ENCODE measurements at places on chromosomes 3 and 15. TPM values are rescaled to one million over a fixed set of nuclear protein-coding genes. Genes with fewer than 3 reads are reported as not detected.
A peak's percentile ranks its signal among the peaks of the same experiment; 100 is the strongest.

The GRAMD1C gene
- 1.2 TPM for total RNA-seq

DNA sequence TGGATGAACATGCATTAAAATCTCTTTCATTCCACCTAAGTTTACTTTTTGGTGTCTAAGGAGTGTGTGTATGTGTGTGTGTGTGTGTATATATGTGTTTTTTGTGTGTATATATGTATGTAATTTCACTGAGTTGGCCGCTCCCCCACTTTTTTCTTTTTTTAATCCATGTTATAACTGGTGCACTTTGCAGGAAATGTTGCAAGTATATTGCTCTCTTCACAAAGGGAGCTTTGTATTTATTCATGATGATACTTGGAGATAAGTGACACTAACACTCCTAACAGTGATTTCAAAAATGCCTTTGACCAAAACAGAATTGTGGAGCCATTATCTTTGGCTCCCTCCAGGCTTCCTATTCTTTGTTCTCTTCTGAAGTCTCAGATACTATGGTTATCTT, 95.8 kb downstream of the FNDC3B start:
- DNase-seq = no peak

GRCh38 chr15:61819386-61819785, 240.9 kb downstream of the VPS13C start:
- peak; percentile 68 for DNase-seq

DNA sequence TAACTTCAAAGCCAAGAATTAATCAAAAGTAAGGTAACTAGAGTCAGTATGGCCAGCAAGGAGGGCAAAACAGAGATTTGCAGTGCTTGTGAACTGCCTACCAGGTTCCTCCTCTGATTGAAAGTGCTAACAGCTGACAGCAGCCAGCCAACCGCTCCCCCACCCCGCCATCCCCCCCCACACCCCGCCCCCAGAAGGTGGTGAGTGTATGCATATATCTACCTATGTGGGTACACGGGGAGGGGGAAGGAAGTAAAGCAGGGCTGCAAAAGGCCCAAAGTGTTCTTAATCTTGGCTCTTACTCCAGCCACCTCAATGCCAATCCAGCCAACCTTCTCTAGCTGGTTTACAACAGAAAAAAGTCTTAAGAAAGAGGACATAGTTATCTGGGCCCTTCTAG, 50.7 kb downstream of the RAF1 start:
- DNase-seq = no peak

GRCh38 chr15:45262906-45263461, 10.9 kb downstream of the SLC28A2 start:
- DNase-seq = no peak

- no peak for DNase-seq
Observed at GRCh38 chr3:22351806-22352205, 600.8 kb upstream of the ZNF385D start.

All from osteocyte (in vitro differentiated cells).